ENCODE measurements at places on chromosomes 13 and 19.

GRCh38 chr13:76976490-76976889 is 15.4 kb upstream of the CLN5 start:
- DNase-seq, result no peak

GRCh38 chr19:47447470-47448359 is 24.0 kb downstream of the SLC8A2 start:
- peak; percentile 98 for DNase-seq

DNA sequence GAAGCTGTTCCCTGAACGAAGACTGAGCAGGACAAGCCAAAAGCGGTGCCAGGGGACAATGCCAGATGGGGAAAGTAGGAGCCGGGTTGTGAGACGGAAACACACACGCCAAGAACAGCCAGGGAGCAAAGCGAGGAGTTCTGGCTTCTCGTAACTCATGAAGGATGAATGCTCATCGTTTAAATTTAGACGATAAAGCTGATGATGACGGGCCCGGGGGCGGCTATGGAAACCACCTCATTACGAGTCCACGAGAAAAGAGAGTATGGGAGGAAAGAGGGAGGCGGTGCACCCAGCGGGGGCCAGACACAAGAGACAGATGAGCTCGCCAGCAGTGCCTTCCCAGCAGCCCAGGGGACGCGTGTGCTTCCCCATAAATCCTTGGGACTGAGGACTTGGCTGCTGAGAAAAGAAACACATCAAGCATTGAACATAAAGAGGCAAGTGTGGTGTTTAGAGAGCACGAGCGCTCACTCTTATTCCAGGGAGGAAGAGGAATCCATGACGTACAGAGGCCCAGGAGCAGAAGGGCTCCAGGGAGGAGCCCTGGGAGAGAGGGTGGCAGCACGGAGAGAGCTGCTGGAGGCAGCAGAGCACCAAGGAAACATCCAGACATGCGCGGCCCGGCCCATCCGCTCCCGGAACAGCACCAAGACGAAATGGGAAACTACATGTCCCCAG is 70.7 kb downstream of the EPS15L1 start:
- DNase-seq, result no peak

DNA sequence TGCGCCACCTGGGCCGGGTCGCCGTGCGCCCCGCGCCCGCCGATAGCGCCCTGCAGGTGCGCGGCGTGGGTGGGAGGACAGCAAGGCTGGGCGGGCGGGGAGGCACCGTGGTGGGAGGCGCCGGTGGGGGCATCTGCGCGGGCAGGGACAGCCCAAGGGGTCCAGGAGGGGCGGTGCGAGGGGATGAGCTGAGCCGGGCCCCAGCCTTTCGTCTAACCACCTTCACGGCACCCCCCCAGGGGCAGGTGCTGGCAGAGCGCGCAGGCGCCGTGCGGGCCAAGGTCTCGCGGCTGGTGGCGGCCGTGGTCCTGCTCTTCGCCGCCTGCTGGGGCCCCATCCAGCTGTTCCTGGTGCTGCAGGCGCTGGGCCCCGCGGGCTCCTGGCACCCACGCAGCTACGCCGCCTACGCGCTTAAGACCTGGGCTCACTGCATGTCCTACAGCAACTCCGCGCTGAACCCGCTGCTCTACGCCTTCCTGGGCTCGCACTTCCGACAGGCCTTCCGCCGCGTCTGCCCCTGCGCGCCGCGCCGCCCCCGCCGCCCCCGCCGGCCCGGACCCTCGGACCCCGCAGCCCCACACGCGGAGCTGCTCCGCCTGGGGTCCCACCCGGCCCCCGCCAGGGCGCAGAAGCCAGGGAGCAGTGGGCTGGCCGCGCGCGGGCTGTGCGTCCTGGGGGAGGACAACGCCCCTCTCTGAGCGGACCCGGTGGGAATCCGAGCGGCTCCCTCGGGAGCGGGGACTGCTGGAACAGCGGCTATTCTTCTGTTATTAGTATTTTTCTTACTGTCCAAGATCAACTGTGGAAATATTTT is 3.1 kb downstream of the KISS1R start:
- DNase-seq, result peak; percentile 45

- DNase-seq, result no peak
Observed at GRCh38 chr13:40428354-40428753, 238.1 kb downstream of the FOXO1 start.

GRCh38 chr19:50046649-50047503 is 21.1 kb downstream of the ZNF473 start:
- DNase-seq, result no peak

GRCh38 chr19:54183431-54183830 is 5.9 kb downstream of the MBOAT7 start:
- DNase-seq, result no peak

DNA sequence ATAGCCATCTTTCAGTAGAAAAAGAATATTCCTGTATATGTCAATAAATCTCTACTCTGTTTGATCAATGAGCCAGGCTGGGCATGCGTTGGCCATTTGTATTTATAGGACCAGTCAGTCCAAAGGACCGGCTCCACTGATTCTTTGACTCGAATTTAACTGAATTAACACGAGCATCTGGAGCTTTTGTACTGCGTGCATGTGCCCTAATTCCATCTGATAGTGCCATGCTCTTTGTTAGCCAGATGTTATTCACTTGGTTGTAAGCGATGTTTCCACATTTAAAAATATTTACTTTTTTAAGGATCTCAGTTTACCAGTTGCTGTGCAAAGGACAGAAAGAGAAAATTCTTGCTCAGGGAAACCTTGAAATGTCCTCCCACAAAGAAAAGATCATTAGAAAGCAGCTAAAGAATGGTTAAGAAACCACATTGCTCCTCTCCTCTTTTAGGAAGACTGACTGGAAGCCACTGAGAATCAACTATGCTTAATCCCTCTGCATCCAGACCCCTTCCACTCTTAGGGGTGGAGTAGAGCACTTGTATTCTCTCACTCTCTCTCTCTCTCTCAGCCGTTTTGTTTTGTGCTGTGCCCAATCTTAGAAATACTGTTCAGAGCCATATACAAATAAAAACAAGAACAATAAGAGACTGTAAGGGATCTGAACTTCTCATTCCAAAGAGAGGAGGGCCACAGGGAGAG is 165.8 kb downstream of the DCLK1 start:
- no peak for DNase-seq

GRCh38 chr13:94228763-94229162 is 250.7 kb downstream of the DCT start:
- DNase-seq, result no peak

DNA sequence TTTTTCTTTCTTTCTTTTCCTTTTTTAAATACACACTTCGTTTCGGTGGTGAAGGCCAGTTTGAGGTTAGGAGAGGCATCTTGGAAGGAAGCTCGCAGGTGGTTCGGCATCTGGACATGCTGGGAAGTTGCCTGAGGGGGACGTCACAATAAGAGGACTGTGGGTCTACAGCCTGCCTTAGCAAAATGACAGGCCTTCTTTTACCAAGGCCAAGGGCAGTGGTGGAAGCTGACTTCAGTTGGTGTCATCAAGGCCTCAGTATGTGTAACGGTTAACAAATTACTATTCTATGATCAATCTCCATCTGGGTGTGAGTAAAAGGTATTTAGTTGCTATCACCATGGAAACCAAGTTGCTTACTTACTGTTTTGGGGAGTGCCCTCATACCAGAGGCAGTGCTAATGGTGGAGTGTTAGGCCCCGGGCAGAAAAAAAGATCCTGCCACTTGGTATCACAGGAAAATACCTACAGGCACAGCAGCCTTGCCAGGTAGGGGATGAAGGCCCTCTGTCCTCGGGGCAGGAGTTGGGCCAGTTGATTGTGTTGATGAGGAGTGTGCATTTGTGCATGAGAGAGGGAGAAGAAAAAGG is 10.3 kb downstream of the ACTN4 start:
- no peak for DNase-seq

GRCh38 chr13:45833663-45834375 is 17.7 kb downstream of the SIAH3 start:
- DNase-seq, result peak; percentile 5

DNA sequence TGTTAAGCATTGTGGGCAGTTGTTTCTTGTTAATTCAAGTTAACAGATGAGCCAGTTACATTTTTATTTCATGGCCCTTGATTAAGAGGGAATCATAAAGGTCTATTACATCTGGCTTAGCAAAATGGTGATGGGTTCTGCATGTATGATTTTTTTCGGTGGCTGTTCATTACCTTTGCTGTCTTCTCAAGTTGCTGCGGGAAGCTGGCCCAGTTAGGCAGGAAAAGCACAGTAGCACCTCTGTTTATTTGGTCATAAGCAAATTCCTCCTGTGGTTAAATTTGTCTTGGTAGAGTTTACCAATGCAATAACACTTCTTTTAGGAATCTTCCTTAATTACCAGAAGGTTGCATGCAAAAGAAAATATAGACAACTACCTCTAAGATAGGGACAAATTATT is 104.5 kb downstream of the FRY start:
- DNase-seq, result peak; percentile 34

GRCh38 chr13:48902368-48902767 is 73.3 kb upstream of the FNDC3A start:
- DNase-seq, result no peak

DNA sequence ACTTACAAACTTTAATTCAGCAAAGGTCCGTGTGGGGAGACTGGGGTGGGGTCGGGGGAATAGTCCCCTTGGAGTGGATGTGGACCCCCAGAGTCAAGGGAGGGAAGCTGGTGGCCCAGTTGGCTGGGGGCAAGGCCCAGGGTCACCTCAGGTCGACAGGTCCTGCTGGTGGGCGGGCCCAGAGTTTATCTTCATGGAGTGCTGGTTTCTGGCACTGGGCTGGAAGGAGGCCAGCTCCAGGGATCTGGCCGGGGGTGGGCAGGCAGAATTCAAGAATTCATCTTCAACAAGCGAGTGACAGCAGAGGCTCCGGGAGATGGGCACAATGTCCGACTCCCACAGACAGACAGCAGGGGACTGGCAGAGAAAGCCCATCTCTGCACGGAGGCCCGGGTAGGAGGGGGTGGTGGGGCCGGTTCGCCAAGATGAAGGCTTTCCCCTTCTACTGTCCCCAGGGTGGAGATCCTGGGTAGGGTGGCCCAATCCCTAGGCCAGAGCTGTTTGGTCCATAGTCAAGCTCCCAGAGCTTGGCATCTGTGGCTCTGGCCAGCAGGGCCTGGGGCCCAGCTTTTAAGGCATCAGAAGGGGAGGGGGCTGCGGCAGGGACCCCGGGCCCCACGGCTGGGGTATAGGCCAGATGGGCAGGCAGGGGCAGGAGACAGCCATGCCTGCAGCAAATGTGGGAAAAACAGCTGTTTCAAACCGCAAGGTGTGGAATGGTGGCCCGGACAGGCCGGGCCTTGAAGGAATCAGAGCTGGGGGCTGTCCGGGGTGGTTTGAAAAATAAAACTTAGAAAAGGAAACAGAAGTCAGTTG is 622 bp upstream of the FDX2 start:
- DNase-seq, result no peak

GRCh38 chr19:34224996-34225658 is 29.2 kb upstream of the GARRE1 start:
- DNase-seq, result no peak

DNA sequence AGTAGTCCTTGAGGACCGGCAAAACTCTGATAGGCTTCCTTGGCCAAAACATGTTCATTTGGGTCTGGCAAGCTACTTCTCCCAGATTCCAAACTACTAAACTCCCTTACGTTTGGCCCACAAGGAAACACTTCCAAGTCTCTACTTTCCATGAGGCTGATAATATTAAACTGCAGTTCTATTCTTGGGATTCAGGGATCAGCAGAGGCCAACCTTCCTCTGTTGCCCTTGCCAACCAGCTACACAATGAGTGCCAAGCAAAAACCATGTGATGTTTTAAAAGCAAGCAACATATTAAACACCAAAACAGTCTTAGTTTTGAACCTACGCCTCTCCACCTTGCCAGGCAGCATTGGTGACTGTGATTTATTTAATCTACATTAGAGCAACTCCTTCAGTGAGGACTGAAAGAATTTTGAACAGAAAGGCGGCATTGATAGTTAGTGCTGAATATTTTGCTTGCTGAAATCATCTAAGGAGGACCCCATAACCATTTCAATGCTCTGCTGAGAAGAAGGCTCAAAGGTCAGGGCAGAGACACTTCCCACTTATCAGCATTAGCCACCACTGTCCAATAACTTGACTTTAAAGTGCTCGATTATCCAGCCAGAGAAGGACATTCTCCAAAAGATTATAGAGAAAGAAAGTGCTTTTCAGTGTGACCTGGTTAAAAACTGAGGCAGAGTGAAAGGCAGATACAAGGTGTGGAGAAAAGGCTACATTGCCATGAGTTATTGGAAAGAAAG is 287.1 kb downstream of the TBC1D4 start:
- DNase-seq, result no peak

DNA sequence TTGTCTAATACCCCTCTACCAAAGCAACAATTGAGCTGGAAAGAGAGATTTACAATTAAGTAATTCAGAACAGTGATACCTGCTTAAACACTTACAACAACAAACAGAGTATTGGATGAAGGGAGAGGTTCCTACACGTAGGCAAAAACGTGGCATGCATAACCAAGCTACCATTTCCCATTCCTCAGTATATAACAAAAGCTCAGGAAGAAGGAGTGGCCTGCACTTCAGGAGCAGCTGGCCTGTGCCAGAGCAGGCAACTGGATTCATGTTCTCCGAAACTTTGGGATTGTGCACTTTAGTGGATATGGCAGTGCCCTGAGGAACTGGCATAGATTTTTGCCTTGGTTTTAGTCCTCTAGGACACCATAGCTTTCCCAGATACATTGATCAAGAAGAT is 630.2 kb upstream of the PCDH9 start:
- DNase-seq, result no peak

DNA sequence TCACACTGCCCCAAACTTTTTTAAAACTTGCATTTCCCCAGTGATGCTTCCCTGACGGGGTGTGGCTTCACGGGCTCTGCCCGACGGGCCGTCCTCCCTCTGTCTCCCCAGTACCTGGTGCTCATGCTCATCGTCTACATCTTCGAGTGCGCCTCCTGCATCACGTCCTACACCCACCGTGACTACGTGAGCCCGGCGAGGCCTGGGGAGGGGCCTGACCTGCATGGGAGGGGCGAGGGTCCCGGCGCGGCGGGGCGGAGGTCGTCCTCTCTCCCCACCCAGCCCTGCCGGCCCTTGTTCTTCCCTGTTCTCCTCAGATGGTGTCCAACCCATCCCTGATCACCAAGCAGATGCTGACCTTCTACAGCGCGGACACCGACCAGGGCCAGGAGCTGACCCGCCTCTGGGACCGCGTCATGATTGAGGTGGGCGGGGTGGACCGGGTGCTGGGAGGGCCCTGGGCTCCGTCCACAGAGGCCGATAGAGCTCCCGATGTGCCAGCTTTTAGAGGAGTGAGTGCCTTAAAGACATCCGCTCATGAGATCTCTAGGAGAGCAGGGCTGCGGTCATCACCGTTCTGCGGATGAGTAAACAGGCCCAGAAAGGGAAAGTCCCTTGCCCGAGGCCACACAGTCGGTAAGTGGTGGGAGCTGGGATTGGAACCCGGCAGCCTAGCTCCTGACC is 6.9 kb downstream of the UPK1A start:
- peak; percentile 66 for DNase-seq

- no peak for DNase-seq
Observed at GRCh38 chr13:59780058-59780457, 383.7 kb downstream of the DIAPH3 start.

GRCh38 chr13:50291611-50292010 is 276.4 kb downstream of the KCNRG start:
- DNase-seq, result no peak
